ENCODE measurements at places on chromosomes 5 and 9. TPM values are rescaled to one million over a fixed set of nuclear protein-coding genes. Genes with fewer than 3 reads are reported as not detected.
A peak's percentile ranks its signal among the peaks of the same experiment; 100 is the strongest.

SEMA5A gene
- 3.0 TPM for total RNA-seq

MACIR gene
- total RNA-seq, result 18.4 TPM

SVEP1 gene
- total RNA-seq, result 54.6 TPM

GRCh38 chr5:95424526-95424925 is 33.4 kb downstream of the FAM81B start:
- no peaks in the 10 kb centered on the region for H3K27me3 ChIP-seq
- no peaks in the 10 kb centered on the region for H3K4me1 ChIP-seq
- H3K27ac ChIP-seq, result no peak overlapping the region
- no peak for DNase-seq
- H3K36me3 ChIP-seq, result no peaks in the 10 kb centered on the region

- no peaks in the 10 kb centered on the region for H3K27me3 ChIP-seq
- no peak overlapping the region for H3K27ac ChIP-seq
- H3K36me3 ChIP-seq, result no peaks in the 10 kb centered on the region
- no peak overlapping the region for H3K4me3 ChIP-seq
- H3K4me1 ChIP-seq, result no peaks in the 10 kb centered on the region
These were observed 518.3 kb upstream of the ITGA1 start for GRCh38 chr5:52269401-52269800.

GRCh38 chr9:133356391-133357091 is at the start of the genes SURF1 and SURF2:
Gene SURF1 (minus strand): TSS chr9:133356487. CDS start chr9:133356453, 34 bp downstream.
Gene SURF2 (plus strand): TSS chr9:133356550. CDS start chr9:133356593, 43 bp downstream.
- no peaks in the 10 kb centered on the region for H3K27me3 ChIP-seq
- H3K27ac ChIP-seq, result peak within 1 kb of the TSS; percentile 80
- peaks cover 5% of the 10 kb centered on the region for H3K36me3 ChIP-seq
- H3K4me3 ChIP-seq, result peak within 1 kb of the TSS; percentile 81
- H3K4me1 ChIP-seq, result no peaks in the 10 kb centered on the region

SMIM33 gene
- not detected for total RNA-seq

- no peaks in the 10 kb centered on the region for H3K27me3 ChIP-seq
- no peak overlapping the region for H3K27ac ChIP-seq
- H3K4me1 ChIP-seq, result no peaks in the 10 kb centered on the region
- DNase-seq, result no peak
- H3K4me3 ChIP-seq, result no peak overlapping the region
- no peaks in the 10 kb centered on the region for H3K36me3 ChIP-seq
These were observed 66.1 kb upstream of the STK32A start for GRCh38 chr5:147168578-147169327.

PCDHGC5 gene
- total RNA-seq, result 2.1 TPM

DNA sequence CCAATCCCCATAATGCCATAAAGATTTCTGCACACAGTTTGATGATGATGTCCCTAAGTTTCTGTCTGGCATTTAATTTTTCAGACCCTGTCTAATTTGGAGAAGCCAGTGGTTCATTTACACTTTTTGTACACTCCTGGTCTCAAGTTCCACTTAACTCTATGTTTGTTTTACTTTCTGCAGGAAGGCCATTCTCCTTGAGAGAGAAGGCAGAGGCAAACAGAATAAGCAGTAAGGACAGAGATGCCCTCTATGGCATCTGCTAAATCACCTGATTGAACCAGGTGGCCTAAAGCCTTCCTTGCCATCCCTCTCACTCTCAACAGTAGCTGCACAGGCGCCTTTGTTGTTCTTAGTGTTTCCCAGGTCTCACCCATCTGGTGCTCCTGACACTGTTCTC is 86.1 kb upstream of the LRRTM2 start:
- DNase-seq, result no peak
- H3K4me1 ChIP-seq, result no peaks in the 10 kb centered on the region
- no peaks in the 10 kb centered on the region for H3K27me3 ChIP-seq
- no peaks in the 10 kb centered on the region for H3K36me3 ChIP-seq
- no peak overlapping the region for H3K4me3 ChIP-seq
- no peak overlapping the region for H3K27ac ChIP-seq

DNA sequence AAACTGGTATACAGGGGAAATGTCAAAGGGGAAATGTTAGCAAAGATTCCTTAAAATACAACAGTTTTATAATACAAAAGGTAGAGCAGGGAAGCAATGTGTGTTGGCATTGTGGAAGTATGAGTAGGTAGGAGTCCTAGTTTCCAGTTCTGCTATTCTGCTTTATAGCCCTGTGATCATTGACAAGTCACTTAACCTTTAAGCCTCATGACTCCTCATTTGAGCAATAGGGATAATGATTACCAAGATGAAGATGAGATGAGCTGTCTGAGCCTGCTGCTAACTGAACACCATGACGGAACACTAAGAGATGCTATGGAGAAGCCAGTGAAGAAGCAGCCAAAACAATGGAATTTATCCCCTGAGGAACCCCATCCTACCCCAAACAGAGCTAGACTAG is 251.7 kb downstream of the PAPPA start:
- no peak for DNase-seq
- H3K4me3 ChIP-seq, result no peak overlapping the region
- H3K36me3 ChIP-seq, result no peaks in the 10 kb centered on the region
- H3K4me1 ChIP-seq, result no peaks in the 10 kb centered on the region

- H3K36me3 ChIP-seq, result no peaks in the 10 kb centered on the region
- no peak overlapping the region for H3K27ac ChIP-seq
- no peaks in the 10 kb centered on the region for H3K4me1 ChIP-seq
- H3K27me3 ChIP-seq, result no peaks in the 10 kb centered on the region
These were observed 8.4 kb upstream of the RUSC2 start for GRCh38 chr9:35481347-35481975.

- peaks cover 6% of the 10 kb centered on the region for H3K4me1 ChIP-seq
- H3K27ac ChIP-seq, result peak overlapping the region; percentile 90
- no peaks in the 10 kb centered on the region for H3K27me3 ChIP-seq
- peak overlapping the region; percentile 98 for H3K4me3 ChIP-seq
These were observed 1.0 kb downstream of the MRPS2 start for GRCh38 chr9:135501261-135502167.

CCDC152 gene
- total RNA-seq, result 0.96 TPM

GRCh38 chr9:130177898-130178805 is 5.9 kb downstream of the NCS1 start:
- H3K27me3 ChIP-seq, result no peaks in the 10 kb centered on the region
- H3K36me3 ChIP-seq, result no peaks in the 10 kb centered on the region
- H3K27ac ChIP-seq, result no peak overlapping the region

- DNase-seq, result no peak
- H3K4me3 ChIP-seq, result no peak overlapping the region
- no peak overlapping the region for H3K27ac ChIP-seq
- H3K27me3 ChIP-seq, result no peaks in the 10 kb centered on the region
- H3K36me3 ChIP-seq, result no peaks in the 10 kb centered on the region
- H3K4me1 ChIP-seq, result no peaks in the 10 kb centered on the region
These were observed 71.7 kb downstream of the GABRA6 start for GRCh38 chr5:161757223-161757622.

GRCh38 chr9:131228988-131229387 is 47.3 kb downstream of the FAM78A start:
- DNase-seq, result no peak
- no peak overlapping the region for H3K27ac ChIP-seq
- no peaks in the 10 kb centered on the region for H3K27me3 ChIP-seq
- no peaks in the 10 kb centered on the region for H3K4me1 ChIP-seq
- peak overlapping the region; percentile 38 for H3K4me3 ChIP-seq
- H3K36me3 ChIP-seq, result peaks cover 3% of the 10 kb centered on the region

- no peaks in the 10 kb centered on the region for H3K36me3 ChIP-seq
- peak overlapping the region; percentile 95 for H3K27ac ChIP-seq
- peaks cover 8% of the 10 kb centered on the region for H3K4me1 ChIP-seq
- H3K27me3 ChIP-seq, result no peaks in the 10 kb centered on the region
- peak overlapping the region; percentile 95 for H3K4me3 ChIP-seq
These were observed 723 bp downstream of the SNX18 start for GRCh38 chr5:54518146-54518817.

DNA sequence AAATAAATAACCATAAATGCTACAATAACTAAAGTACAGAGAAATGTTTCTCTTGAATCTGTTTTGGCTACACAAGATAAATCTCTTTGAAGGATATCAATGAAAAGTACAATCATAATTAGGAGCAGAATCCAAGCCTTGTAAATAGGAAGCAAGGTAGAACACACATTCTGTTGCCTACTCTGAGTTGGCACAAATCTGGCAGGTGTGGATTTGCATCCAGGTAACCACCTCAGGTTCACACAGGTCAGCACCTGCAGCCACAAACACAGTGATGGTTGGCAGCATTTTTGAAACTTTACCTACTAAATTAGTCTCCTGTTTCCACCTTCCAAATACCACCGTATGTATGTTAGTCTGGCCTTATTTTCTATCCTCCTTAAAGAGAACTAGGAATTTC is 105.3 kb upstream of the PIK3R1 start:
- no peak for DNase-seq
- no peaks in the 10 kb centered on the region for H3K36me3 ChIP-seq
- no peak overlapping the region for H3K27ac ChIP-seq
- H3K4me3 ChIP-seq, result no peak overlapping the region
- H3K27me3 ChIP-seq, result no peaks in the 10 kb centered on the region
- H3K4me1 ChIP-seq, result no peaks in the 10 kb centered on the region

HTR4 gene
- 0.15 TPM for total RNA-seq

DNA sequence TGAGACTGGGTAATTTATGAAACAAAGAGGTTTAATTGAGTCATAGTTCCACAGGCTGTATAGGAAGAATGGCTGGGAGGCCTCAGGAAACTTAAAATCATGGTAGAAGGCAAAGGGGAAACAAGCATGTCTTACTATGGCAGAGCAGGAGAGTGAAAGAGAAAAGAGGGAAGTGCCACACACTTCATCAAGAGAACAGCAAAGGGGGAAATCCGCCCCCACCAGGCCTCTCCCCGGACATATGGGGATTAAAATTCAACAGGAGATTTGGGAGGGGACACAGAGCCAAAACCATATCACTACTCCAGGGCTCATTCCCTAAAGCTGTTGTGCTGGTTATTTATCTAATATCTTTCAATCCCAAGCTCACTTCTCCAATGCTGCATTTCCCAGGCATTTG is 50.2 kb upstream of the NR3C1 start:
- H3K4me3 ChIP-seq, result no peak overlapping the region
- no peaks in the 10 kb centered on the region for H3K36me3 ChIP-seq
- H3K27me3 ChIP-seq, result no peaks in the 10 kb centered on the region
- H3K27ac ChIP-seq, result no peak overlapping the region
- DNase-seq, result no peak
- no peaks in the 10 kb centered on the region for H3K4me1 ChIP-seq

DNA sequence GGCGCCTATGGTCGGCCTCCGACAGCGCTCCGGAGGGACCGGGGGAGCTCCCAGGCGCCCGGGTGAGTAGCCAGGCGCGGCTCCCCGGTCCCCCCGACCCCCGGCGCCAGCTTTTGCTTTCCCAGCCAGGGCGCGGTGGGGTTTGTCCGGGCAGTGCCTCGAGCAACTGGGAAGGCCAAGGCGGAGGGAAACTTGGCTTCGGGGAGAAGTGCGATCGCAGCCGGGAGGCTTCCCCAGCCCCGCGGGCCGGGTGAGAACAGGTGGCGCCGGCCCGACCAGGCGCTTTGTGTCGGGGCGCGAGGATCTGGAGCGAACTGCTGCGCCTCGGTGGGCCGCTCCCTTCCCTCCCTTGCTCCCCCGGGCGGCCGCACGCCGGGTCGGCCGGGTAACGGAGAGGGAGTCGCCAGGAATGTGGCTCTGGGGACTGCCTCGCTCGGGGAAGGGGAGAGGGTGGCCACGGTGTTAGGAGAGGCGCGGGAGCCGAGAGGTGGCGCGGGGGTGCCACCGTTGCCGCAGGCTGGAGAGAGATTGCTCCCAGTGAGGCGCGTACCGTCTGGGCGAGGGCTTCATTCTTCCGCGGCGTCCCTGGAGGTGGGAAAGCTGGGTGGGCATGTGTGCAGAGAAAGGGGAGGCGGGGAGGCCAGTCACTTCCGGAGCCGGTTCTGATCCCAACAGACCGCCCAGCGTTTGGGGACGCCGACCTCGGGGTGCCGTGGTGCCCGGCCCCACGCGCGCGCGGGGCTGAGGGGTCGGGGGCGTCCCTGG is 561 bp downstream of the DAPK1 start:
- H3K36me3 ChIP-seq, result no peaks in the 10 kb centered on the region
- DNase-seq, result no peak
- H3K4me3 ChIP-seq, result peak overlapping the region; percentile 58
- H3K27ac ChIP-seq, result peak overlapping the region; percentile 59

- DNase-seq, result no peak
- no peaks in the 10 kb centered on the region for H3K4me1 ChIP-seq
- H3K27ac ChIP-seq, result no peak overlapping the region
These were observed 464.5 kb downstream of the ICE1 start for GRCh38 chr5:5886812-5887486.

OR2K2 gene
- total RNA-seq, result 0.48 TPM

- H3K27me3 ChIP-seq, result peaks cover 20% of the 10 kb centered on the region
- no peak for DNase-seq
- H3K36me3 ChIP-seq, result no peaks in the 10 kb centered on the region
- H3K27ac ChIP-seq, result no peak overlapping the region
These were observed 2.9 kb upstream of the PAX5 start for GRCh38 chr9:37036776-37037502.

- H3K27ac ChIP-seq, result no peak overlapping the region
- DNase-seq, result no peak
These were observed 94.1 kb downstream of the RASEF start for GRCh38 chr9:82968816-82969215.

GRCh38 chr5:66171349-66172344 is 27.5 kb downstream of the SREK1 start:
- no peak overlapping the region for H3K27ac ChIP-seq
- no peak overlapping the region for H3K4me3 ChIP-seq
- no peaks in the 10 kb centered on the region for H3K27me3 ChIP-seq
- peaks cover 3% of the 10 kb centered on the region for H3K36me3 ChIP-seq
